ENCODE measurements at places on chromosomes 1 and 21.

DNA sequence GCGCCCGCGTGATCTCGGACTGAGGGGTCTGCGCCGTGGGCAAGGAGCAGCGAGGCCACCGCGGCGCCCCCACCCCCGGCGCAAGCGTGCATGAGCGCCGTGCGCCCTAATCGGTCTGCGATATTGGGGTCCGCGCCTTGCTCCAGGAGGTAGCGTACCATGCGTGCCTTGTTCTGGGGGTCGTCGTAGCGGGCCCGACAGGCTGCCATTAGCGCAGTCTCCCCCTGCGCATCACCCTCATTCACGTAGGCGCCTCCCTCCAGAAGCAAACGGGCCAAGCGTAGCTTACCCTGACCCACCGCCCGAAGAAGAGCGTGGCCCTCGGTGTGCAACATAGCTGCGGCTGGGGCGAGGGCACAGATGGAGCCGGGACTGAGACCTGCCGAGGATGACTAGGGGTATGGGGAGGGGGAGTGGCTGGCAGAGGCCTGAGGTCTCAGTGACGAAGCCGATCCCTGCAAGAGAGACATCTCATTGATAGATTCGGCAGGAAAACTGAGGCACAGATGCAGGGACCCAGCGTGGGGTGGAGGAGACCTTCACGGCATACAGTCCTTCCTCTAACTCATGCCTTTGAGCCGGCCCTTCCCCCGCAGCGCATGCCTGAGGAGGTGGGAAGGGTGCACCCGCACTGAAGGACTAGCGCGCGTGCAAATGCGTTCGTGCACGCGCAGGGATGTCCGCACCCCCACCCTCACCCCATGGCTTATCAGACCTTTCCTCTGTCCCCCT is 2.8 kb downstream of the ANKRD34A start:
- no peak for DNase-seq

DNA sequence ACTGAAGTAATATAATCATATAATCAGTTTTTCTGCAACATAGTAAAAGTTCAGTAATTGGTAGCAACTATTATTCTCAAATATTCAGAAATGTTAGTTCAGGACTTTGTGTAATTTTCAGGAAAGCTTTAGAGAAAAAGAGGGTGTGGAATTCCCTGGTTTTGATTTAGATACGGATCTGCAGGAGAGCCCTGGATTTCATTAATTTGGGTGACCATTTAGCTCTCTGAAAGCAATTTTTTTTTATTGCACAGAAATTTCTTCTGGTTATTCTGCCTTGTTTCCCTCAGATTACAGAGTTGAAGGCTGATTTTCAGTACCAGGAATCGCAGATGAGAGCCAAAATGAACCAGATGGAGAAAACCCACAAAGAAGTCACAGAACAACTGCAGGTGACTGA is 13.8 kb upstream of the STX12 start:
- DNase-seq = no peak

GRCh38 chr1:198143797-198144196 is 13.0 kb upstream of the NEK7 start:
- DNase-seq = no peak

DNA sequence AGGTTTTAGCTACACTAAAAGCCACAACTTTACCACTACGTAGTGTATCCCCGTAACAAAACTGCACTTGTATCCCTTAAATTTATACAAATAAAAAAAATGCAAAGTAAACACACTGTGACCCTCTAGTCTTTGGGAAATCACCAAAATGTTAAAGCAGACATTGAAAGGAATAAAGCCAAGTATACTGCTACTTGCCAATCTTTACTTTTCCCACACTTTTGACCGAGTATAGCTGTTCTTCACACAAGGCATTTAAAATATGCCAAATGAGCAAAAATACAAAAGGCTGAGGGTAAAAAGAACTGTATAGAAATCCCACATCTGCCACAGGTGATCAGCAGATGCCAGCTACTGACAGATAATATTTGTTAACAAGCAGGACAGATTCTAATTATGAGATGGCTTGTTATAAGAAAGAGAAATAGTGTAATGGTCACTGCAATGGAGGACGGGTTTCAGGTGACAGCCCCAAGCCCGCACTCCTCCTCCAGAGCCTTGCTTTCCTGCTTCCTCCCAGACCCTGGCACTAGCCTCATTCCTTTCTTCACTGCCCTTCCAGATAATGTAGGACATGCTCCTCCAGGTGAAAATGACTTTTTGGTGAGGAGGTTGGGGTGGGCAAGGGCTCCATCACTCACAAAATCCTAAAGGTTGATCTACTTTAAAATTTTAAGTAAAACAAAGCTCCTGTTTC is 18.1 kb downstream of the KCNT2 start:
- no peak for DNase-seq
